ENCODE measurements at places on chromosomes 4 and X.

DNA sequence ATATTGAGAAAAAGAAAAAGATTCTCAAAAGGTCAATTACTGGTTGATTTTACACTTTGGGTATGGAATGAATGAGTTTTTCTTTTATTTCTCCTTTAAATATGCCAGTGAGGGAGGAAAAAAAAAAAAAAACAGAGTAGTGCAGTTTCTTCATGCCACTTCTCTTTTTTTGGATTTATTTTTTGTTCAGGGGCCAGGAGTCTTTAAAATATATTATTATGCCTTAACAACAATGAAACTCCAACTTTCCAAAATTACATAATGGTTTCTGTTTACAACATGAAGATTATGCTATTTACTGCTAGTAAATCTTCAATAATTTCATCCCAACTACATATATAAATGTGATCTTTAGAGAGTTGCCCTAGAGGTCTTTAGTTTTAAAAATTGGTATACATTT is 31.9 kb downstream of the DTHD1 start:
- no peak for DNase-seq

DNA sequence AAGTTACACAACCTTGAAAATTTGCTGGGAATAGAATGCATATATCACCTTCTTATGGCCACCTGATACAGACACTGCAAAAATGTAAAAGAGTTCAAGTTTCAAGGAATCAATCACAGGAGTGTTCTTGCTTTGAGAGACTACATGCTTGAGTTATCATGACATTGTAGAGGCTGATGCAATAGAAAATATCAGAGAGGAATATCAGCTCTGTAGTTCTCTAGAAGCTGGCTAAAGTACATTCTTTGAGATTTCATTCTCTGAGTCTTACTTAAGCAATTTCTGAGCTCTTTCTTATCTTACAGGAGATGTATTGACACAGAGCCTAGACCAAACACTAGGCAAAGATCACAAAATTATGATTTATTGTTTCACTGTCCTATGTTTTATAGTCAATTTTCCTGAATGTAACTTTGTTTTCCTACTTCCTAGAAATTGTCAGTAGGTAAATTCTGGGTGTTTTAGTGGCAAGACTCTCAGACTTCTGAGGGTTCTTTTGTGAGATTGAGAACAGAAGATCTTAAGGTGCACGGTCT is 152.1 kb upstream of the HPGD start:
- no peak for DNase-seq

- DNase-seq: no peak
Observed at GRCh38 chr4:151031831-151032605, 16.9 kb upstream of the LRBA start.

GRCh38 chr4:71123951-71124350 is 130.5 kb downstream of the DCK start:
- no peak for DNase-seq

DNA sequence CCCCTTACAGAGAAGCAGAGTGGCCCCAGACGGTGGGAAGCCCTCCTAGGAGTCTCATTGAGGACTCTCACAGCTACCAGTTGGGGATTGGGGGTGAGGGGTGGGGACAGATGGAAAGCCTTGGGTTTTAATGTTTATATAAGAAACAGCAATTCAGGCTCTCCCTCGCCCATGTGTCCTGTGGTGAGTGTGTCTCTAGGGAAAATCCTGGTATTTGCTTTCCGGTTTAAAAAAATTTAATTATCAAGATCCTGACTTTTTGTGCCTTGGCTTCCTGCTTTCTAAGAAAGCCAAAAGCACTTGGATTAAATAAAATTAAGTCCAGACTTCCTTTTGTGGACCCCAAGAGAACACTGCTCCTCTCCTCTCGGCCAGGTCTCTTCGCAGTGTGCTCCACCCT is 93.8 kb downstream of the SOWAHB start:
- no peak for DNase-seq
